ENCODE measurements at places on chromosomes 7 and 10.
A peak's percentile ranks its signal among the peaks of the same experiment; 100 is the strongest.

- no peaks in the 10 kb centered on the region for H3K4me1 ChIP-seq
- no peak overlapping the region for H3K4me3 ChIP-seq
- H3K27ac ChIP-seq: no peak overlapping the region
- no peaks in the 10 kb centered on the region for H3K27me3 ChIP-seq
Measured at GRCh38 chr10:24277277-24277676, 68.3 kb downstream of the KIAA1217 start.

GRCh38 chr10:95556994-95557767 lies 4.0 kb downstream of the SORBS1 start:
- no peaks in the 10 kb centered on the region for H3K36me3 ChIP-seq
- peaks cover 31% of the 10 kb centered on the region for H3K27me3 ChIP-seq
- peak overlapping the region; percentile 46 for H3K27ac ChIP-seq
- DNase-seq: no peak
- H3K4me3 ChIP-seq: peak overlapping the region; percentile 27

- DNase-seq: no peak
- H3K27ac ChIP-seq: no peak overlapping the region
- H3K4me3 ChIP-seq: no peak overlapping the region
Measured at GRCh38 chr7:81688622-81689411, 81.0 kb downstream of the HGF start.

DNA sequence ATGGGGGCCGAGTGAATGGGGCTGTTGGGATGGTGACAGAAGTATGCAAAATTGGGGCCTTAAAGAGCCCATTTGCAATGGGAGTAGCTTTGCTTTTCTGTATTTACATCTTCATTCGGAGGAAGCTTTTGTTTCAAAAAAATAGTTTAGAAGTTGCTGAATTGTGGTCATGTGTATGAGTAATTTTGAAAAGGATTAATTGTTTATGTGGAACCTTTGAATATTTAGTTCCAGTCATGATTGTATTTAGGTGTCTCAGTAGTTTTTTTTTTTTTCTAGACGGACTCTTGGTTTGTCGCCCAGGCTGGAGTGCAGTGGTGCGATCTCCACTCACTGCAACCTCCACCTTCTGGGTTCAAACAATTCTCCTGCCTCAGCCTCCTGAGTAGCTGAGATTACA lies 37.2 kb downstream of the RBM33 start:
- H3K27me3 ChIP-seq: no peaks in the 10 kb centered on the region
- H3K4me1 ChIP-seq: peaks cover 33% of the 10 kb centered on the region
- H3K4me3 ChIP-seq: no peak overlapping the region
- H3K36me3 ChIP-seq: peaks cover 28% of the 10 kb centered on the region

DNA sequence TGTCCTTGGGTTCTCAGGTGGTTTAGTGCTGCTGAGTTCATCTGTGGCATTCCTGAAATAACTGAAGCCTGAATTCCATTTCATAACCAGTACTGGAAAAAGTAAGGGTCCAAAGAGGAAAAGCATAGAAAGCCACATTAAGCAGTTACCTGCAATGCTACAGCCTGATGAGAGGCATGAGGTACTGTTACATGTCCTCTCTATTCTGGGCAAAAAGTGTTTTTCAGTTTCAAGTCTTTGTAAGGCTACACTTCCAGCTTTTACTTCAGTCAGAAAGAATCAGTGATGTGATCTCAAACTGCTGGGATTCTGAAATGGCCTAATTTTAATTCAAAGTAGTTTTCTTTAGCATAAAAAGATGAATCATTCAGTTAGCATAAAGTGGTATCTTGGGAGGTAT lies 369.5 kb downstream of the PHF14 start:
- H3K27ac ChIP-seq: no peak overlapping the region
- H3K27me3 ChIP-seq: no peaks in the 10 kb centered on the region
- H3K4me1 ChIP-seq: peaks cover 7% of the 10 kb centered on the region

DNA sequence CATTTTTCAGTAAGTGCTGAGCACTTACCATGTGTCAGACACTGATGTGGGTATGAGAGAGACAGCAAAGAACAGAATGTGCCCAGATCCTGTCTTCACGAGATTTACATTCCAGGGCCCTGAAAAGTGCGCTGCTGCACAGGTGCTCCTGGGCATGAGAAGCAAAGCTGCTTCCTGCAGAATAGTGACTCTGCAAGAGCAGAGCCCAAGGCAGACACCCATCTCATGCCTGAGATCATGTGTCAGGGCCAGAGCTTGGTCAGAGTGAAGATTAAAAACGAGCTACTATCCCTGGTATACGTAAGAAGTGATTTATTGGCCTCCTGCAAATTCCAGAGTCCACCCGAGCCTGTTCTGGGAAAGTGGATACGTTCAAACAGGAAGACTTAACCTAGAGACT lies 824.4 kb downstream of the GRID1 start:
- H3K4me3 ChIP-seq: no peak overlapping the region
- H3K36me3 ChIP-seq: no peaks in the 10 kb centered on the region
- H3K27me3 ChIP-seq: no peaks in the 10 kb centered on the region
- DNase-seq: no peak
- peaks cover 22% of the 10 kb centered on the region for H3K4me1 ChIP-seq
- H3K27ac ChIP-seq: no peak overlapping the region

GRCh38 chr10:72164617-72165016 lies 51.2 kb upstream of the ANAPC16 start:
- no peak for DNase-seq
- H3K4me1 ChIP-seq: peaks cover under 1% of the 10 kb centered on the region
- H3K27ac ChIP-seq: no peak overlapping the region
- H3K36me3 ChIP-seq: peaks cover 7% of the 10 kb centered on the region
- no peak overlapping the region for H3K4me3 ChIP-seq

DNA sequence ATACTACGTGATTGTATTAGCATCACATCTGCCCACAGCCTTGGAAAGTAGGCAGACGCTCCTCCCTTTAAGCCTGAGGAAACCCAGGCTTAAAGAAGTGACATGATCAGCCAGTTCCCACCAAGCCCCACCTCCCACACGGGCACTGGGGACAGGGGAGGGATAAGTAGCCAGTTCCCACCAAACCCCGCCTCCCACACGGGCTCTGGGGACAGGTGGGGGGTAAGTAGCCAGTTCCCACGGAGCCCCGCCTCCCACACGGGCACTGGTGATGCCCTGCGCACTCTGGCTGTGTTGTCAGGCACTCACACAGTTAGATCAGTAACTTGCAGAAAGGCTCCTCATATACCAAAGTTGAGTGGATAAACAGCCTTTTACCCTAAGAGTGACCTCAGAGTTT lies 606.8 kb downstream of the PTPRN2 start:
- no peaks in the 10 kb centered on the region for H3K36me3 ChIP-seq
- H3K4me3 ChIP-seq: no peak overlapping the region
- no peak for DNase-seq
- H3K27ac ChIP-seq: no peak overlapping the region
- H3K27me3 ChIP-seq: peaks cover 4% of the 10 kb centered on the region
- peaks cover 4% of the 10 kb centered on the region for H3K4me1 ChIP-seq

DNA sequence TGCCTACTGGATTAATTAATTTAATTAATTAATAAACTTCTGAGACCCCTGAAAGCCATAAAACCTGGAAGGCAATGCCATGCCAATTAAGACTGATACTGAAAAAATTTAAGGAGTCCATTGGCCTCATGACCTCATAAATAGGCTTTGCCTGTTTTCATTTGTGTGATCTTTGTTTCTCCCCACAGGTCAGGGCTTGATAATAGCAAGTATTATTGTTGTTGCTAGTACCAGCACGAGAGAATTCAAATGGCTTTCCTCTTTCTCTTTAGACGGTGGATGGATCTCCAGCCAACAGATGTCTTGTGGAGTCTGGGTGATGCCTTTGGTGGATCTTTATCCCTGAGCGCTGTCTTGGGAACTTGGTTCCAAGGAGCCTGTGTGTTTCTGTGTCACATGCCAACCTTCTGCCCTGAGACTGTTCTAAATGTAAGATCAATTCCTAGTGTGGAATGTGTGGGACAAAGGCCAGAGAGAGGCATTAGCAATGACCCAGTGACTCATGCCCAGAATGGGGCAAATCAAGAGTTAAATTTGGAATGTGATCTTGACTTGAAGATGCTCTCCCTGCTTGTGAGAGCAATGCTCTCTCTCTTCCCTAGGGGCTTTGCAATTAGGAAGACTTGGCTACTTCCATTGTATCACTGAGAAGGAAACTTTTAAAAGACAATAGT lies 17.7 kb downstream of the ACSM6 start:
- no peaks in the 10 kb centered on the region for H3K27me3 ChIP-seq
- DNase-seq: no peak
- H3K4me3 ChIP-seq: no peak overlapping the region
- no peak overlapping the region for H3K27ac ChIP-seq
- H3K36me3 ChIP-seq: peaks cover 14% of the 10 kb centered on the region
- H3K4me1 ChIP-seq: peaks cover 16% of the 10 kb centered on the region

DNA sequence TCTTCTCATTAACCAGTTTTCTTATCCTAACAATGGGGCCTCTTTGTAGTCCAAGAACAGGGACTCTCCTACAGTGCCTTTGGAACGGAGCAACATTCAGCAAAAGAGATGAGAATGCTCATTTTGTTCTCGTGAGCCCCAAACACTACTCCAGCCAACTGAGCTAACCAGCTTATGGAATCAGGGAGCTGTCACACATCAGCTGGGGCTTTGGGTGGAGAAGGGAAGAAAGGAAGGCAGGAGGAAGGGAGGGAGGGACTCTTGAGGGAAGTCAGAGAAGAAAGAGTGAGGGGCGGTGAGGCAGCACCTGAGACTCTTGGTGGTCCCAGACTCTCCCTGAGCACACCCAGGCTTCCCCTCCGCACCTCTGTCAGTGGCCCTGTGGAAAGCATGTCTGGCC lies 123.1 kb downstream of the CLEC2L start:
- H3K36me3 ChIP-seq: no peaks in the 10 kb centered on the region
- H3K27me3 ChIP-seq: no peaks in the 10 kb centered on the region
- H3K4me3 ChIP-seq: no peak overlapping the region
- H3K27ac ChIP-seq: no peak overlapping the region
- H3K4me1 ChIP-seq: peaks cover 49% of the 10 kb centered on the region
- no peak for DNase-seq

DNA sequence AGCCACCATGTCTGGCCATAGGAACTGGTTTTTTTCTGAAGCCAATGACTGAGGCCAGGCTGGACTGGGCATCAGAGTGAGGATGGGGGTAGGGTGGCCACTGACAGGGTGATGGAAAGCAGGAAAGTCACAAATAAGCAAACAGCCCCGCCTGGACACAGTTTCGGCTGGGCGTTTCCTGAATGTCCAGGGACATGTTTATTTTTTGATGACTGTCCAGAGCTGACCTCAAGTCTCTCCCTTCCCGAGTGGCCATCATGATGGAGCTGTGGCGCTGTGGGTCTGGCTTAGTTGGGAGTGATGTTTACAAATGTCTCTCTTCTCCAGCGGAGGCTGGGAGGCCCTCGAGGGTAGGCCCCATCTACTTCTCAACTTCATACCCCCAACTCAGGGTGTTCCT lies 37.1 kb upstream of the COMTD1 start:
- no peaks in the 10 kb centered on the region for H3K36me3 ChIP-seq
- H3K27ac ChIP-seq: no peak overlapping the region
- H3K27me3 ChIP-seq: no peaks in the 10 kb centered on the region
- no peak overlapping the region for H3K4me3 ChIP-seq
- peaks cover 13% of the 10 kb centered on the region for H3K4me1 ChIP-seq
- DNase-seq: no peak

DNA sequence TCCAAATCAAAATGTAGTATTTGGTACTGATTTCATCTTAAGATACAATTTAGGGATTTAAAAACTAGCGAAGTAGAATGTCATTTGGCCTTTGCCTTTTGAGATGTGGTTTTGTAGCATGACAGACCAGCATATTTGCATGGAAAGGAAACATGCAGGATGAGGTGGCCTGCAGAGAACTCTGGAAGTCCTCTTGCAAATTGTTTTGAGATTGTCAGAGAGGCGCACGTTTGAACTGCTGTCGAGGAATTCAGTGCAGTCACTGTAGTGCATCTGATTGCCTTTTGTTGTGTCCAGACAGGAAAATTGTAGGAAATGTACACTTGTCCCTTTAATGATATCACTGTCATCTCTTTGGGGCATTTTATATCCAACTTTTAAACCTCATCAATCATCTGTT lies 136.7 kb downstream of the CELF2 start:
- H3K27me3 ChIP-seq: no peaks in the 10 kb centered on the region
- DNase-seq: no peak
- no peaks in the 10 kb centered on the region for H3K36me3 ChIP-seq
- no peak overlapping the region for H3K4me3 ChIP-seq
- H3K27ac ChIP-seq: no peak overlapping the region

DNA sequence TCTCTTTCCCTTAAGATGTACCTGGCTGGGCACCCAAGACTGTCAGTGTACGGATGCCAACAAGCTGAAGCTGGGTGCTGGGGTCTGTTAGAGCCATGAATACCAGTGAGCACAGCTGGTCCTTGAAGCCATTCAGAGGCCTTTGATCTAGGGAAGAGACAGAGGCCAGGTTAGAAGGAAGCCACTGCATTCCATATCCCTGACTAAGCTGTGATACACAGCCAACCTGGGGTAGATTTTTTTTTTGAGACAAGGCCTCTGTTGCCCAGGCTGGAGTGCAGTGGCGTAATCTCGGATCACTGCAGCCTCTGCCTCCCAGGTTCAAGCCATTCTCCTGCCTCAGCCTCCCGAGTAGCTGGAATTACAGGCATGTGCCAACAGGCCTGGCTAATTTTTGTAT lies 20.8 kb downstream of the ZDHHC16 start:
- H3K27me3 ChIP-seq: no peaks in the 10 kb centered on the region
- no peak for DNase-seq
- no peaks in the 10 kb centered on the region for H3K4me1 ChIP-seq
- no peak overlapping the region for H3K27ac ChIP-seq
- peaks cover 7% of the 10 kb centered on the region for H3K36me3 ChIP-seq
- no peak overlapping the region for H3K4me3 ChIP-seq
